ENCODE measurements at places on chromosomes 3 and 15. TPM values are rescaled to one million over a fixed set of nuclear protein-coding genes. Genes with fewer than 3 reads are reported as not detected.

SUCNR1 gene
- total RNA-seq: not detected

ANKRD63 gene
- total RNA-seq: not detected

GNB4 gene
- total RNA-seq: 15.4 TPM

CACNA1D gene
- 0.41 TPM for total RNA-seq

SLC22A14 gene
- not detected for total RNA-seq

DNAH12 gene
- total RNA-seq: 0.20 TPM

CPNE9 gene
- total RNA-seq: 0.59 TPM

NRROS gene
- 34.7 TPM for total RNA-seq

RAB5A gene
- total RNA-seq: 60.6 TPM
